ENCODE measurements at places on chromosomes 4 and X. TPM values are rescaled to one million over a fixed set of nuclear protein-coding genes. Genes with fewer than 3 reads are reported as not detected.

The WDR13 gene
- total RNA-seq, result 74.0 TPM

DNA sequence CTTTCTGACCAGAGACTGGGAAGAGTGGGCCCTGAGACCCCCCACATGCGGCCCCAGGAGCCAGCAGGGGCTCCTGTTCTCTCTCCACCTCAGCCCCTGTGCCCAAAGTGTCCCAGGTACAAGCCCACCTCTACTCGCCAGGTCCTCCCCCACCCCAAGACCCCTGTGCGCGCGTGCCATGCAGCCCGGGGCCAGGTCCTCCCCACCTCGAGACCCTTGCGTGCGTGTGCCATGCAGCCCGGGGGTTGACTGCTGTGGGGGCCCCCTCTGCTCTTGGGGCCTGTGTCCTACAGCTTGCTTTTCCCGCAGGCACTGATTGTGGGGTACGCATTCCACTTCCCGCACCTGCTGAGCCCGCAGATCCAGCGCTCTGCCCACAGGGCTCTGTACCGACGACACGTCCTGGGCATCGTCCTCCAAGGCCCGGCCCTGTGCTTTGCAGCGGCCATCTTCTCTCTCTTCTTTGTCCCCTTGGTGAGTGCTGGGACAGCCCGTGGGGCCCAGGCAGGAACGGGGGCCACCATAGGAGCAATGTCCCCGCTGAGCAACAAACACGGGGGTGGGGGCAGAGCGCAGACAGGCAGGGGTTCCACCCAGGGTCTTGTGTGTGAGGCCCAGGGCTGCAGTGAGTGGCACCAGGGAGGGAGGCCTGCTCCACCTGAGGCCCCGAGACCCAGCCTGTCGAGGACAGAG lies 20.3 kb downstream of the DGKQ start:
- ATAC-seq, result no peak

GRCh38 chr4:71262161-71262560 lies 76.7 kb upstream of the SLC4A4 start:
- no peak for ATAC-seq

DNA sequence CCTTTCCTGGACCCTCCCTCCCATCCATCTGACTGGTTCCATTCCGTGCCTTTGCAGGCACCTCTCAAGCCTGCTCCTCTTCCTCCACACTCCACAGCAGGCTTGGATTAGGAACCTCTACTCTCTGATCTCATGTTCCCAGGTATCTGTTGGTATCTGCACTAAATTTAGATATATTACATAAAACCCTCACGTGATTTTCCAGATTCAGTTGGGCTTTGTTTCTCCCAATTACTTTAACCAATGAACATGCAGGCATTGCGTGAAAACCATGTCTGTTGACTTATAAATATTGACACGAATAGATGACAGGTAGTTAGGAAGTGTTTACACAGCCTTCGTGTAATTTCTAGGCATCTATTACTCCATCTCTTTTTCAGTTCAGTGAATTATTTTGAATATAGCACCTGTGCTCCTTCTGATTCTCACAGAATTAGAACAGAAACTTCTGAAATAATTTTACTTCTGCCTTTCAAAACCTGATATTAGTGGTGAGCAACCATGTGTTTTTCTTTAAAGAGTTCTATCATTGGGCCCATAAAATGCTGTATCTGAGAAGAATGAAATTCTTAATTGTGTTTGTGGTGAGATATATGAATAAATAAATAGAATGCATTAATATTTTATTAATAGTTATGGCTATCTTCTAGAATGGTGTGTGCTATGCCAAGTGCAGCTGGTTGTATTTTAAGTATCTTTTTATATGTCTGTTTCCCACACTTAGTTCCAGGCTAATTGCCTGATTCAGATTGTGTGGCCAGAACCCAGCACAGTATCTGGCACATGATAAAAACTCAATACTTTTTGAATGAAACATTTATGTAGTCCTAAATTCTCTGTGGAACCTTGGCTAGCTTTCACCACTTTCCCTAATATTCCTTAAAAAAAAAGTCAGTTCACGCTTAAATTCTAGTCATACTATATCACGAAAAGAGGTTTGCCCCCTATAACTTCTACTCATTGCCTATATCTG lies 304.8 kb downstream of the QDPR start:
- no peak for ATAC-seq

DNA sequence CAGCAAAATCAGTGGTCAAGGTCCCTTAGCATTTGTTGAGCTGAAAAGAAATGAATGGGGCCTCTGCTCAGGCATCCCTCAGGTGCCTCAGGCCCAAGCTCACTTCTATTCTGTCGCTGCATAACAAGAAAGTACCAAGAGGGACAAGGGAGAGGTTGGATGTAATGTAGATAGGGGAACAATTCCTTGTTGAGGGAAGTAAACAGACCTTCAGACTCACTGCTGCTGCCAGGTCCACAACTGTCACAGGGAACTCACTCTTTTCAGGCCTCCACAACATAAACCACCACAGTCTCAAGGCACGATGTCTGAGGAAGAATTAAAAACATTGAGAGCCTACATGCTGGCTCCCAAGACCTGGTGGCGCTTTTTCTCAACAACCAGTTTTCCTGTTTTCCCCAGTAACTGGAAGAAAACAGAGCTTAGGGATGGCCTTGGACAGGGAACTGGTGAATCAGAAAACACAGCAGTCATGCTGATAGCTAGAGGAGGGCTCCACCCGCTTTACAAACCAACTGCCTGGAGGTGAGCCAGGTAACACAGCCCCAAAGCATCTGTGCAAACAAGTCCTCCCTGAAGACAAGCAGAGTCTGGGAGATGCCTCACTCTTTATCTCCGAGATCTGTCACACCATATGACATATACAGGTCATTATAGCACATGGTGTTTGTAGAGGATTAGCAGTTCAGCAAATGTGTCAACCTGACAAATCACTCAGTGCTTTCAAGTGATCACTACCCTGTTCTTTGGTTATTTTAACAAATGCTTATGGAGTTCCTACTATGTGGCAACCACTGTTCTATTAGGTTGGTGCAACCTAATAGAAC lies 14.3 kb upstream of the AWAT1 start:
- no peak for ATAC-seq

The ZNF157 gene
- total RNA-seq, result 3.1 TPM

DNA sequence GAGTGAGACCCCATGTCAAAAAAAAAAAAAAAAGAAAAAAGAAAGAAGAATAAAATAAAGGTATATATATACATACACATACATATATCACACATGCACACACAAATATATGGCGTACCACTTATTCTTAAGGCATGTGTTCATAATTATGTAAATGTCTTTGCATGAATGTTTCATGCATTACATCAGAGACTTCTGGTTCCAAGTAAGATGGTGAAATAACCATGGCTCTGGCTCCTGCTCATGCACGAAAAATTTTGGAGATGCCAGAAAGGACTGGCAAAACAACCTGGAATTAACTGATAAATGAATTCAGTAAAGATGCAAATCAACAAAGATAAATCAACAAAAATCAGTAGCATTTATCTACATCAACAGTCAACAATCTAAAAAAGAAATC lies 19.7 kb upstream of the FHIP1A start:
- no peak for ATAC-seq

- no peak for ATAC-seq
These were observed 32.5 kb downstream of the HTRA3 start for GRCh38 chr4:8301851-8302730.

- ATAC-seq, result no peak
These were observed 206.1 kb downstream of the LHFPL1 start for GRCh38 chrX:112473654-112474053.

Measured in activated T-helper 17 cell treated with anti-CD3 and anti-CD28 coated beads, Interleukin-2, amount 50 U/mL, for 72 hours (primary cell).